ENCODE measurements at places on chromosomes 4 and X. TPM values are rescaled to one million over a fixed set of nuclear protein-coding genes. Genes with fewer than 3 reads are reported as not detected.

Gene ATP10D
- 0.63 TPM for total RNA-seq

Gene DIAPH2
- 20.4 TPM for total RNA-seq

GRCh38 chrX:104864296-104864695, 298.3 kb downstream of the IL1RAPL2 start:
- no peak for DNase-seq

DNA sequence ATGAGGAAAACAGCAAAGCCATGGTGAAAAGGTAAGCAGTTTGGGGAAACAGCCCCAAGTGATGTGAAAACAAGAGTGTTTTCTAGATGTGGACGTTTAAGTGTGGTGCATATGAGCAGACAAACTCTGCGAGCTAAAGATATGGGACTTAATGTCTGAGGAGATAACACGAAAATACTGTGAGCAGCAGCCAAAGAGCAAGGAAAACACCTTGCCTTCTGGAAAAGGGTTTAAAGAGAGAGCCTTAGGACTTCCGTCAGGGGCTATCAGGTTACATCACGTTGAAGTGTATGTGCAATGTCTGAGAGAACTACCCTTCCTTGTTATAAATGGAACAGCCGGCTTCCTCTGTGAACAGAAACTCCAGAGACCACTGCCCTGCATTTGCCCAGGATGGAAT, 54.2 kb downstream of the LEF1 start:
- no peak for DNase-seq

- DNase-seq: no peak
Measured at GRCh38 chr4:24174602-24175001, 284.8 kb upstream of the PPARGC1A start.

GRCh38 chr4:165115301-165115700, 2.6 kb upstream of the TMEM192 start:
- no peak for DNase-seq

DNA sequence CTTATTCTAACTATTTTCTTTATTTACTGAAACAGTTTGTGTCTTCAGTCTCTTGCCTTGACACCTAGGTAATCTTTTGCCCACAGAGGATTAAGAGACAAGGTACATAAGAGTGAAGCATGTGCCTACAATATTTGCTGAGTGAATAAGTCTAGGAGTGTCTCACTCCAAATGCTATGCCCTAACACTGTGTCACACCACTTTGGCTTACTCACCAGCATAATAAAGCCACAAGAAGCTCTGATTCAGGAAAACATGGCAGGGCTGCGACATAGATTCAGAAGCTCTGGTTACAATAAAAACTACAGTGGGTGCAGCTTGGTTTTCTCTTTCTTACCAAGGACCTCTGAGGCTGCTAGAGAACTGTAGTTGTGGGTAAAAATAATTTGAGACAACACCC, 127.1 kb downstream of the RBM46 start:
- DNase-seq: no peak

DNA sequence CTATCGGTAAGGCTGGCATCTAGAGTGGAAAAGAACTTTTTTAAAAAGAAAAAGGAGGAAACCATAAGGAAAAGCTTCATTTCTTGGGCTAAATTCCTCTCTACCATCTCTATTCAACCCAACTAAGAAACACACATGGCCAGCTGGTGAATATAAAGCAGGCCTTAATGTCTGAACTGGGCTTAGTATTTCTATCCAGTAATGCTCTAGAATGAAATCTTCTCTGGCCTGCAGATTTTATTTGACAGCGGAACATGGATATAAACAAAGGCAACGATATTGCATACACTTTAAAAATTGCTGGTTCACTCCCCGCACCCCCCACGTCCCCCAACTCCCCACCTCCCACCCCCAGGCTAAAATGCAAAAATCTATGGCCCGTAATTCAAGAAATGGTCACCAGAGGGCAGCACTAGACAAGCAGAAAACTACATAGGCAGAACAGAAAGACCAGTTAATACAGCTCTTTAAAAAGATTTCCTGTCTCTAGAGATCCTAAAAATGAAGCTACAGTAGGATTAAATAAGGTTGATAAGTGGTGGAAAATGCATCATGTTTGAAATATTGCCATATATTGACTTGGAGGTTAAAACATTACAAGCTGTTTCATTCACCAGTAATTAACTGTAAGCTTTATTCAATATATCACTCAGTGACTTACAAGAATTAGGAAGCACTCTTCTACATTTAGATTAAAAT, 155.2 kb upstream of the GALNT7 start:
- DNase-seq: peak; percentile 49

GRCh38 chr4:139791681-139792080, 126.1 kb downstream of the MGST2 start:
- no peak for DNase-seq

DNA sequence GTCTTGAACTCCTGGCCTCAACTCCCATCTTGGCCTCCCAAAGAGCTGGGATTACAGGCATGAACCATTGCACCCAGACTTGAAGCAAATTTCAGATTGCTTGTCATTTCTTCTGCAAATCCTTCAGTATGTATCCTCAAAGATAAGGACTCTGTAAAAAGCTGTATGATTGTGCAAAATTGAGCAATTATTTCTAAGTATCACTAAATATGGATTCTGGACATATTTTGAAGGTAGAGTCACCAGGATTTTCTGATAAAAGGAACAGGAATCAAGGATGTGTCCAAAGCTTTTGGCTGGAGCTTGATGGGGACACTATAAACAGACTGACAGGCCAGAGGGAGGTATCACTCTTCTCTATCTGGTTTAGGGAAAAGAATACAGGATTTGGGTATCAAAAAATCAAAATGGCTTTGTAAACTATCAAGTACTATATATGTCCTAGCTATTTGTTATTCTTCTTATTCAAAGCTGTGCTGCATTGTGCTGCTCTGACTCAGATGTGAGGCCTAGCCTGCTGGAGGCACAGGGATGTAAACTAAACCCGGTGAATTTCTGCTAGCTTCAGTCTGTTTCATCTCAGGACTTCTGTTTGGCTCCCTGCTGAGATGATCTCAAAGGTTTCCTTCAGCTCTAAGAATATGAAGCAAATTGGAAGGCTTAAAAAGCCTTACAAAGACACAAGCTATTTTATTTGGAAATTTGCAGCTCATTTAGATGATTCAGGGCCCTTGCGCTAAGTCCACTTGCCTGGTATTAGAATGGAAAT, 8.3 kb downstream of the RPS4X start:
- no peak for DNase-seq

DNA sequence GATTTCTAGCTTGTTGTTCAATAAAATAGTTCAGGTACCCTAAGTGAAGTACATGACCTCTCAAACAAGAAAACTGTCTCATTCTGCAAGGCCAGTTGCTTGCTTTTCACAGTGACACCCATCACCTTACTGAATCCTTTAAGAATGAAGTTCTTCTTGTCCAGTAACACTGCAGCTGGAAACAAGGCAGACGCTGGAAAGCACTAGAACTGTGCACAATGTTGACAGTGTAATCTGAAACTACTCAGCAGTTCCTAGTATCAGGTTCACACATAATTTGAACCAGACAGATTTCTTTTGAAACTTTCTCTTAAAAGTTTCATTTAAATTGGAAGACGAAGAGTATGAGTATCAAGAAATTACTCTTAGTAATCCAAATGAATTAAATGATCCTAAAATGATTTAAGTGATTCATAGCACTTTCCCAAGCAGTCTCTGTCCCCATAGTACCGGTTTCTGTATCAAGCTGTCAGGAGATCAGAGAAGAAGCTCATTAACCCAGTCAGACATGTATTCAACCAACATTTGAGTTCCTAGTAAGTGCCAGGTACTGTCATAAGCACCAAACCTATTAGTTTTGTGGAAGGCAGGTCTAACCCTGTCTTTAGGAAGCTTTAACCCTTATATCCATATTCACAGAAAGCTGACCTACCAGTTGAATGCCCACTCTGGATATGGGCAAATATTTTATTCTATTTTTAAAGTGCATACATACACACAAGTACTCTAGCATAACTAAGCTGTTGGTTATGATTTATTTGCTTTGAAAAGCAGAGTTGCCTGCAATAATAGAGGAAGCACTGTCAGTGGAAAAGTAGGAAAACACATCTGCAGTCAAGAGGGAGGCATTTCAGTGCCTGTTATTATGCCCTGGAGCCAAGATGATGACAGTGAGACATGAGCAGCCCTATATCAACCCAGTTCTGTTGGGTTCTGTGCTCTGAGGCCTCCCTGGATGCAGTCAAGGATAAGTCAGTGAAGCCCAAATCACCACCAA, 63.6 kb downstream of the PALLD start:
- no peak for DNase-seq

DNA sequence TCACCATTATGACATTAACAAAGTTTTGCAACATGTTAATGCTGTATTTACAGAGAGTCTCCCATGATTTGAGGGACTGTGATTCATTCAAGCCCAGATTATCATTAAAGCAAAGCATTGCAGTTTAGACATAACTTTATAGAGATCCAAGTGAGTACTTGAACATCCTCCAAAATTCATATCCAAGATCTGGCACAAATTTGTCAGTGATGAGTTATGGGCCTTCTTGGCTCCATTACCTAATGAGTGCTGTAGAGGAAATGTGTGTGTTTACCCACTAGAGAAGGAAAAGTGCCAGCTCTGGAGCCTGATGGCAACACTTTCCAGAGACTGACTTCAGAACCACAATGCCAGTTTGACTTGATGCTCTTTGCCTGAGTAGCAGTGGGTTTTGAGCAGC, 432.3 kb downstream of the GALNTL6 start:
- no peak for DNase-seq

Gene CTAG1B
- not detected for total RNA-seq

GRCh38 chr4:1200425-1201035, 28.1 kb upstream of the SPON2 start:
- DNase-seq: peak; percentile 71

Gene CLTRN
- total RNA-seq: 2.7 TPM

DNA sequence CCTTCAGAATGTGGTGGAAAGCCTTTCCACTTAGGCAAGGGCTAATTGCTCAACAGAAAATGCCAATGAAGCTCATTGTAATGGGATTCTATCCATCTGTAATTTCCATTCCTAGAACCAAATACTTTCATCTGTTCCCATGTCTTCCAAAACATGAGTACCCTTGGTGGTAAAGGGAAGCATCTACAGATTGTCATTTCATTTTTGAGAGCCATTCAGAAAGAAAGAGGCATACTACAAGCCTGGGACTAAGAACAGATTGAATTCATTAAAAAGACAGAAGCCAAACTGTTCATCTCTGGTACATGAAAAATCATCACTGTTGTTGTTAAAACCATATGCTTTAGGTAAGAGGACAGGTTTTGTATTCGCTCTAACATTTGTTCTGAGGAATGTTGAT, 43.6 kb upstream of the DCTD start:
- DNase-seq: no peak

Gene HSFX3
- total RNA-seq: not detected

DNA sequence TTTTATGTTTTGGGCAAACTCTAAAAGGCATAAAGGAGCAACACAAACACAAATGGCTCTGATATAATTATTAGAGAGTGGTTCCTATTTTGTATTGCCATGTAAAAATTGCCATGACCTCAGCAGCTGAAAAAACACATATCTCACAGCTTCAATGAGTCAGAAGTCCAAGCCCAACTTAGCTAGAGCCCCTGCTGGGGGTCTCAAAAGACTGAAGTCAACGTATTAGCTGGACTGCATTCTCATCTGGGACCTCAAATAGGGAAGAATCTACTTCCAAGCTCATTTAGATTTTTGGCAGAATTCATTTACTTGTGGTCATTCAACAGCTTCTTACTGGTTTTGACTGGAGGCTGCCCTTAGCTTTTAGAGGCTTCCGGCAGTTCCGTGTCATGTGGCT, 47.4 kb downstream of the FREM3 start:
- DNase-seq: no peak

Gene CHRNA9
- total RNA-seq: 2.8 TPM

Gene FGF5
- total RNA-seq: not detected

DNA sequence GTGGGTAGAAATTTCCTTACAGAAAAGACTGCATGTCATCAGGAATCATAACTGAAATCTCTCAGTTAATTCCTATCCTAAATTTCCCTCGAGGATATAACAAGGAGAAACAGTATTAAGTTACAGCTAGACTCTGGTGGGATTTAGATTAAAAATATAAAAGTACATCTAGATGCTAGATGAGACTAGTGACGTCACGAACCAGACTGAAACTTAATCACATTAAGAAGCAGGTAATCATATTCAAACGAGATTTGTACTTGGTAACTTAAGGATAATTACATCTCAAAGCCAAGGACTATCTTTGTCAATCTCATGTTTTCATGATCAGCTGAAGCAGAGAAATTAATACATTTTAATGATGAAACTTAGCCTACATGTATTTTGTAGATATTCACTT, 130.6 kb downstream of the MTNR1A start:
- DNase-seq: no peak

DNA sequence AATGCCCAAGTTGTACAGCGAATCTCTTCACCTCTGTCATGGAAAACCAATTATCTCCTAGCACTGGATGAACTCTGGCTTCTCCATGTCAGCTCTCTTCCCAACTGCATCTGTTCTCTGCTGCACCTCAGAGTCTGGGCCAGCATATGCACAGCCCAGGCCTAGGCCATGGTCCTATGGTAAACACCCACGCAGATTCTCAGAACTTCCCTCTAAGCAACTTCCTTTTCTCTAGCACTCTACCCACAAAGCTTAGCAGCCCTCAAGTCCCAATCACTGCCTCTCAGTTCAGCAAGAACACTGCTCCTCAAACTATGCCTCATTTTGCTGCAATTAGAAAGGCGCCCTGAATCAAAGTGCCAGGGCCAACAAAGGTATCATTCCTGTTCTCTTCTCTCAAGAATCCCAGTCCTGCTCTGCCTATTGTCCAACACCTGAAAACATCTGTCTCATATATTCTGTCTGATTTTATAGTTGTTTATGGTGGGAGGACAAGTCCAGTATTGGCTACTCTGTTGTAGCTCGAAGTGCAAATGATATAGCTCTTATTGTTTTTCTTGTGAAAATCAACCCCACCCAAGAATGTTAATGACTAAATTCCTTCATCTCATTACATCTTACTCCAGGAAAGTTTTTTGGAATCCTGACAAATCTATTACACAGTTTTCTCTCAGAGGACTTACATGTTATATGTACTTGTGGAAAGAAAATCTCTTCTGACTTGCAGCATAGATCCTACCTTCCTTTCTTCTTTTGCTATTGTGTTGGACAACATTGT, 85.4 kb downstream of the DCHS2 start:
- no peak for DNase-seq
